Stimulated activated memory B cell treated with anti-CD40 and anti-IgM and Interleukin-4, amounts not matched to agents 10 μg/mL and 1 μg/mL and 100 μg/mL, for 72 hours (primary cell): ENCODE measurements at places on chromosomes 4 and X.

DNA sequence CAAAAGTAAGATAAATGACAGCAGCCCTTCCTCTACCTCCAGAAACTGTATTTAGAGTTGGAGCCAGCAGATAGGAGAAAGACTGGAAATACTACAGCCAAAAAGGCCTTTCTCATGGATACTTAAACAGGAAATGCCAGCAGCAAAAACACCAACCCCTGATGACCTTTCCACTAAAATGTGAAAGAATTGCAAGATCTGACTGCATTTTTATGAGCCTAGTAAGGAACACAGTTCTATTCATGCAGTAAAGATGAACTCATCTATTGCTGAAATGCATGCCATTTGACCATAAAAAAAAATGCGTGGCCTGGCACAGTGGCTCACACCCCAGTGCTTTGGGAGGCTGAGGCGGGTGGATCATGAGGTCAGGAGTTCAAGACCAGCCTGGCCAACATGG, 19.9 kb downstream of the ABCG2 start:
- no peak overlapping the region for H3K27ac ChIP-seq
- H3K4me1 ChIP-seq, result no peaks in the 10 kb centered on the region
- no peaks in the 10 kb centered on the region for H3K36me3 ChIP-seq
- H3K27me3 ChIP-seq, result peaks cover 23% of the 10 kb centered on the region

DNA sequence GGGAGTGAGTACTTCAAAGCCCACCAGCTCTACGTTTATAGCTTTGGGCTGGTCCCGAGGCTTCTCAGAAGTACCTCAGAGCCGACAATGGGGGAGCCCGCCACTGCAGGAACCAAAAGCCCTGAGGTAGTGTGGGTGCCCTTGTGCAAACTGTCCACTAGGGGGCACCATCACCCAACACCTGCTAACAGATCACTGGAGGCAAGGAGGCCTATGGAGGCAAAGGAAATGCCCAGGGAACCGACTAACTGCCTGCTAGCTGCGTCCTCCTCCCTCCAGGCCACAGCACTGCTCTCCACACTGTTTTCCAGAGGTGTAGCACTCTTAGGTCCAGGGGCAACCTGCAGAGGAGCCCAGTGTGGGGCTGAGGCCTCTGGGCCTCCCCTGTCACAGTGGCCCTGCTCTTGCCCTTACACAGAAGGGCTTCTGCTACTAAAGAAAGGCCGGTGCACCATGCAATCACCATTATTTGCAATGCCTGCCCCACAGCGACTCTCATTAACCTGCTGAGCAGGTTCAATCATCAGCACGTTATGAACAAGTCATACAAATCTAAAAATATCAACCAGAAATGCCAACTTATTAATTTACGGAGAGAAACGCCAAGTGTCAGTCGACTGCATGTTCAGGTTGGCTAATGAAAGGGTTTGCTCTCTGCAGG, 159.1 kb downstream of the NSUN7 start:
- H3K36me3 ChIP-seq, result no peaks in the 10 kb centered on the region
- peak overlapping the region; percentile 82 for H3K27ac ChIP-seq
- ATAC-seq, result peak; percentile 66
- H3K27me3 ChIP-seq, result no peaks in the 10 kb centered on the region

GRCh38 chr4:79872738-79873137, 200.3 kb downstream of the ANTXR2 start:
- H3K27me3 ChIP-seq, result no peaks in the 10 kb centered on the region
- H3K36me3 ChIP-seq, result no peaks in the 10 kb centered on the region
- H3K27ac ChIP-seq, result no peak overlapping the region
- no peak overlapping the region for H3K4me3 ChIP-seq
- no peak for ATAC-seq

DNA sequence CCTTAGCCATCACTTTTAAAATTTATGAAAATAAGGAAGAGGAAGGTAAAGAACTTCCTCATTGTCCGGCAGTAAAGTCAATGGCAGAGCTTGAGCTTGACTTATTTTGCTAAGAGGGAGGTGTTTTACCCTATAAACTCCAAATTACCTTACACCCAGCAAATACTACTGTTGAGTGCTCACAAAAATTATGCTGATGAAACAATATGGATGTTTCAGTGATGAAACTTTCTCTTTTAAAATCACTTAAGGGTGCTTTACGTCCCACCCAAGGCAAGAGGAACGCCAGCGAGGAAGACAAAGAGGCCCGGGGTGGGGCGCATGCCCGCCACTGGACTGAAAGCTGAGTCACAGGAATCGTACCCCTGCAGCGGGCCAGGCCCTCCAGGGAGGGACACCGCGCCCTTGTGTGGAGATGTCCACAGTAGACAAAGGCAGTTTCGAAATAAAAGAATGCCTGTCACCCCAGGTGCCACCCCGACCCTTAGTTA, 560 bp upstream of the TMSB4X start:
- H3K36me3 ChIP-seq, result peaks cover 28% of the 10 kb centered on the region
- H3K27me3 ChIP-seq, result no peaks in the 10 kb centered on the region
- peak; percentile 39 for ATAC-seq

DNA sequence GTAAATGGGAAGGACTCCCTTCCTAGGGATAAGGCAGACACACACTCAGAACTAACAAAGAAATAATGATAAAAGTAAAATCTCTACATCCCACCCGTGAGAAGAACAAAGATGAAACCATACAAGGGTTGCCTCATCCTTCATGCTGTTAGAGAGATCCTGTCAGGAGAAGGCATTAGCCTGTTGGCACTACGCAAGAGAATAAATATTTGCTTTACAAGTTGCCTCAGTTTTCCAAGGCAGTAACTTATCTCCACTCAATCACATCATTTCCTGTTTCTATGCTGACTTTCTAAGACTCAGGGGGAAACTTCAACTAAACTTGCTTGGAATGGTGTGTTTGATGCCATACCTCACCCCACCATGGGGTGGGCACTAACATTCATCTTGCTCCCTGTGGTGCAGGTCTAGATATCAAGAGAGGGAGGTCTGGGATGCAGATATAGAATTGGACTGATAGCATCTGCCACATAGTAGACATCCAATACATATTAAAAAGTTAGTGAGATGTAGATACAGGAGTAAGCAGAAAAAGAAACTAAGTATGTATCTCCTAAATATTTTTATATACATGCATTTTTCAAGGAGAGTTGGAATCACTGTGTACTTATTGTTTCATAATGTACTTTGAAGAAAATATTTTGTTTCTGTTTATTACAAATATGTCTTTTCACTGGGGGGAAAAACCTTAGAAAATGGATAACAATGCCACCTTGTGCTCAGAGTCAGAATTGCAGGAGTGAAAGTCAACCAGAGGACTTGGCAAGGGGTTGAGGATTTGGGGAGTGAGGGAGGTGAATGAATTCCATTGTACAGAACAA, 57.2 kb upstream of the BEX4 start:
- H3K4me1 ChIP-seq, result no peaks in the 10 kb centered on the region
- no peak for ATAC-seq
- H3K27ac ChIP-seq, result no peak overlapping the region
- peaks cover 7% of the 10 kb centered on the region for H3K27me3 ChIP-seq

DNA sequence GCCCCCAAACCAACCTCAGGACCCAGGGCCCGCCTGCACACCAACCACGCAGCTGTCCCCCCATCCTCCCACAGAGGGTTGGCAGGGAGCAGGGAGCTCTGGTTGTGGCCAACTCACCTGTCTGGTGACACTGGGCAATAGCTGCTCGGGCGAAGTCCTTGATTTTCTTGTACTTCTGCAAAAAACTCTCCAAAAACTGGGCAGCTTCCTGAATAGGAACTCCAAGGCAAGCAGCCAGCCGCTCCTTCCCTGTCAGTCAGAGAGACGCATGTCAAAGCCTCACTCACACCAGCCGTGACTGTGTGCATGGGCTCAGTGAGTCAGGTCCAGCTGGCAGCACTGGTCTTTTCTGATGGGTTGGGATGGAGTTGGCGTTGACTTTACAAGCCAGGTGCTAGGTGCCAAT, 26.4 kb downstream of the NAT8L start:
- ATAC-seq, result no peak
- H3K4me3 ChIP-seq, result no peak overlapping the region
- H3K4me1 ChIP-seq, result no peaks in the 10 kb centered on the region
- H3K27ac ChIP-seq, result no peak overlapping the region
- peaks cover 23% of the 10 kb centered on the region for H3K27me3 ChIP-seq
